Cortex of kidney (tissue), 1 donor: ENCODE measurements at places on chromosomes 3 and 15.

- no peak for DNase-seq
These were observed 45.6 kb upstream of the FSTL1 start for GRCh38 chr3:120496278-120497002.

DNA sequence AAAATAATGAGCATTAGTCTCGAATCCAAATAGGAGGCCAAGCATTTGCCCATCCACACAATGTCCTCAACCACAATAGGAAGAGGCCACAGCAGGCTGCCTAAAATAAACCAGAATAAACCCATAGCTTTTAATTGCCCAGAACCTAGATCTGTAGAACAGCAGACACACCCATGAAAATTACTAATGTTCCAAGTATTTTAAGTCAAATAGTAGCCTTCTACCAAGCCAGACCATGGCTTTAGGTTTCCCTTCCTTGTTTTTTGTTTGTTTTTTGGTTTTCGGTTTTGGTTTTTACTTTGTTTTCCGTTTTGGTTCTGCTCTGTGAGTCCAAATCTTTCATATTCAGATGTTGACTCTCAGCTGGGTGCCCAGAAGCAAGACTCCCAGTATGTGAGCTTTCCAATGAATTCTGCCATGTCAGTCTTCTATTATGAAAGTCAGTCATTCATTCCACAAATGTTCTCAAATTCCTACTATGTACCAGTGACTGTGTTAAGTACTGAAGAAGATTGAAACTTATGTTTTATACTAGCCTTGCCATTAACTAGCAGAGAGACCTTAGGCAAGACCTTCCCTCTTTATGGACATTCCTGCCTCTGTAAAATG is 57.8 kb upstream of the BOC start:
- DNase-seq: no peak

DNA sequence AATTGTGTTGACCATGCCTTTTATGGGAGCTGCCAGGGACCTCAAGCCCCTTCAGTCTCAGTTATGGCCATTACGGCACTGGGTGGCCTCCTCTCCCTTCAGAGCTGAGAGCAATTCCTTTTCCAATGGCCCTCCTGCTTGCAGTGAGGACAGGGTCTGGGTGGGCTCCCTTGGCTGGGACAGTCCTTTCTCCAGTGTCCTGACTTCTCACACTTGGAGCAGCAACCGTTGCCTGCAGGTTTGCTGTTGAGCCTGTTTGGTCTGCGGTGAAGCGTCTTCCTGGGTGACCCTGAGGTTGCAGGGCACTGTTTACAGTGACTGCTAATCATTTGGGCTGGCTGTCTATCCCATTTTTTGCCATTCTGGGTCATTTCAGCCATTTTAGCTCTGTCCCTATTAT is 3.5 kb upstream of the CCDC80 start:
- no peak for DNase-seq

DNA sequence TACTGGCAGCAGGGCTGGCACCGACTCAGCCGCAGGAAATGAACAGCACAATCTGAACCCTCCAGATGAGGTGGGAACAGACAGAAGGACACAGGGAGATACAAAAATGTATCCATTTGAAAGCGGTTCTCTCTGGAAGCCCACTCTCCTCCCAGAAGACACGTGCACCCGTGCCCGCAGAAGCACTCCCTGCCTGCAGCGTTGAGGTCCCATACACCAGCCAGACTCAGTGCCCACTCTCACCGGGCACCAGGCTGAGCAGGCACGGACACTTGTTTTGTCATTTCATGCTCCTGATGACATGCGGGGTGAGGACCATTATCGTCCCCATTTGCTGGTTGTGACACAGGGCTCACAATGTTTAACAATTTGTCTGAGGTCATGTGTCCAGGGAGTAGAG is 297.4 kb upstream of the TLE3 start:
- no peak for DNase-seq

DNA sequence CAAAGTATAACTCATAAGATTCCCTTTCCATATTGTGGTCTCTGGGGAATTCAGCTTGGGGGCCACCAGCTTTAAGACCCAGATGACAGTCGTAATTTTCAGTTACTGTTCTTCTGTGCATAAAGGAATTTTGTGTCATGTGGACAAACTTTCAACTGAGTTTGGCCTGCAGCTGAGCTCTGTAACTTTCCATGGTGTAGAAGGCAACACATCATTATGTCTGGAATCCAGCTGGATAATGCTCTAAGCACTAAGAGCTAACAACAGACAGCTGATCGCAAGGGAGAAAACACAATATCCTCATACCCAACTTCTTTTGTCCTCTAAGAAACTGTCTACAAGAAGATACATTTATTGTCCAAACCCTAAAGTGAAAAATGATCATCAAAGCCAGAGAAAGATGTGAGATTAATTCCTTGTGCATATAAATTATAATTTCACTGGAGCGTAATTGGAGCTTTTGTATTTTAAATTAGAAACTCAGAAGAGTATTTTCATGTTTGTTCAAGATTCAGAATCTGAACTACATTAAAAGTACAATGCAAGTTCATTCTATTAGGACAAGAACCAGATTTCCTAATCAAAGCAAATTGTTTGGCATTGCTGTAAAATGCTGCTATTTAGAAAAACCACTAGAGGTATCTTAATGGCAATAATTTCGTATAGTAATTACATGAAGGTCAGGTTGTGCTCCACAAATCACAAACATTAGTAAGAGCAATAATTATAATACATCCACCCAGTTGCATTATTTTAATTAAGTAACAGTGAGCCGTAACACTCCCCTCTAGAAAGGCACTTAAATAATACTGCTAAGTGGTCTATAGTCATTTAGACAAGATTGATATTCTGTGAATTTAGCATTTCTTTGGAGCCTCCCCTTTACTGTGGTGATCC is 218.8 kb downstream of the ATP8B4 start:
- DNase-seq: no peak

DNA sequence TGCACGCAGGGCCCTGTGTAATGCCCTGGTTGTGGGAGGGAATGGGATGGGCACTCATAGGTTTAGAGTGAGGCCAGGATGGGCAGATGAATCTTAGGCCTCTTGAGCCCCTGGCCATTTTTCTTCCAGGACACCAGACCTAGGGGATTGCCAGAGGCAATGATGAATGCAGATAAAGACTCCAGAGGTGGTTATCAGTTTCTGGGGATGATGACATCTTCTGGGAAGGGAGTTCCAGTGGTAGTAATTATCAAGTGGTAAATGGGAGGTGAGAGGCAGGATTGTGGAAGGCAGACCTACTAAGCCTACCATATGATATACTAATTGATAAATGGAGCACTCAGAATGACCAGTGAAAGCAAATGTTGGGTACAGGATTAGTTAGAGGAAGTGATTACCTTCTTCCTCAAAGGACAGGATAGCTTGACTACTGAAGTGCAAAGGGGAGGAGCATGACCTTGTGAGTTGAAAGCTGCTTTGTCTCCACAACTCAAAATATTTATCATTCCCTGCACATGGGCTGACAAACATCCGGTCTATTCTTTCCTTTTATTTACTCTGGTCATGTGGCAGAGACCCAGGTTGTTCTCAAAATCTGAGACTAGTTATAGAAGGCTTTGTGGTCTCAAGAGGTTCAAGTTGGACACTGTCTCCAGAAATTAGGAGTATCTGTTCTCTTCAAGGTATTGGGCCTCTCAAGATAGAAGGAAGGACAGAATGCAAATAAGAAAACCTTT is 10.2 kb upstream of the MAPK6 start:
- DNase-seq: no peak

- no peak for DNase-seq
These were observed 3.1 kb downstream of the BAHD1 start for GRCh38 chr15:40443846-40444245.

DNA sequence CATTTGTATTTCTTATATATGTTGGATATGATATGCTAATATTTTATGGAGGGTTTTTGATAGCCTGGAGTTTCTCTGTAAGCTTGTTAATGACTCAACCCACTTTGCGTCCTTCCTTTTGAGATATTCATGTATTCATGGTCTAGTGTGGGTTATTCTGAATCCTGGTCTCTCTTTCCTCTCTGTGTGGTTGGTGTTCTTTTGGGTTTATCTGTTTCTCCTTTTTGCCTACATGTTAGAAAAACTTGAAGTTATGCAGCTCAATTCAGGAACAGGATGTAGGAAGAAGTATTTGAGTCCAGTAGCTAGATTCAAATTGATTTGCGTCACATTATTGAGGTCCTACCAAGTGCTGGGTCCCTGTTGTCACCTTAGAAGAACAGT is 28.1 kb downstream of the CMTM7 start:
- no peak for DNase-seq

DNA sequence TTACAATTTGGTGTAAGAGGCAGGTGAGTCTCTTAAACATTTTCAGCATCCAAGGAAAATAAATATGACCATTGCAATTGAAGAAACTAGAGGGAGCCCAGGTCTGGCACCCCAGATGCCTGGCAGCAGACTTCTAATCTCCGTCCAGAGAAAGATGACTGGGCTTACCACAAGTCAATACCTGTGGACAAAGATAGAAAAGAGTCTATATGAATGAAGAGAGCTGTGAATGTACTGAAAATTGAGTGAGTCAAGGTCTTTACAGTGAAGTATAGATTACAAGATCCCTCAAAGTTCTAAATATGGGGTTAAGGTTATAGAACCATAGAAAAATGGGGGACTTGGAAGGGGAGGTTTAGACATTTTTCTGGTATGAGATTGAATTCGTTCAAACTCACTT is 827.4 kb upstream of the NR2F2 start:
- DNase-seq: no peak

GRCh38 chr15:59260090-59260489 is 53.4 kb downstream of the LDHAL6B start:
- no peak for DNase-seq

GRCh38 chr3:147615035-147615434 is 205.9 kb downstream of the ZIC1 start:
- no peak for DNase-seq

DNA sequence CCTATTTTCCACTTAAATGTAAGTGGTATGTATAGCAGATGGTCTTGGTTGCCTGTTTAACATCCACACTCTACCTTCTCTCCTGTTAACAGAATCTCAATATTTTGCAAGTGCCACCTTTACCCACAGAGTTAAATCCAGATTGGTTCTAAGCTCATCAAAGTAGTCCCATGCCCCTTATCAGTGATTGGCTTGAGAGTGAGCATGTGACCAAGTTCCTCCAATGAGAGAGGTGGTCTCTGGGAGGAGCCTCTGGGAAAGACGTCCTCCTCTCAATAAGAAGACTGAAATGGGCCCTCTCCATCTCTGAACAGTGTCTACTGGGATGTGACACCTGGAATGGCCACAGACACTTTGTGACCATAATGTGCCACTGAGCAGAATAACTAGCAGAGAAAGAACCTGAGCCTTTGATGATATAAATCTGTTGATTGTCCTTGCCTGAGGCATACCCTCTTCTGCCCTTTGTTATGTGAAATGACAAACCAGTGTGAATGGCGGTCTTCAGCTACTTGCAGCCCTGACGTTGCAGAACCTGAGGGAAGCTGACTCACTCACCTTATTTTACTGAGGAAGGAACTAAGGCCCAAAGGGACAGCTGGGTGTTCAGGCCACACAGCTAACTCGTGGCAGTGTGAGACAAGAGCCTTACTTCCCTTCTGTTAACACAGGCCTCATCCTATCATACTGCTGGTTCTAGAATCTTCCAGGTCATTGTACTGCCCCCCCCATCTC is 42.4 kb upstream of the LARS2 start:
- DNase-seq: no peak

DNA sequence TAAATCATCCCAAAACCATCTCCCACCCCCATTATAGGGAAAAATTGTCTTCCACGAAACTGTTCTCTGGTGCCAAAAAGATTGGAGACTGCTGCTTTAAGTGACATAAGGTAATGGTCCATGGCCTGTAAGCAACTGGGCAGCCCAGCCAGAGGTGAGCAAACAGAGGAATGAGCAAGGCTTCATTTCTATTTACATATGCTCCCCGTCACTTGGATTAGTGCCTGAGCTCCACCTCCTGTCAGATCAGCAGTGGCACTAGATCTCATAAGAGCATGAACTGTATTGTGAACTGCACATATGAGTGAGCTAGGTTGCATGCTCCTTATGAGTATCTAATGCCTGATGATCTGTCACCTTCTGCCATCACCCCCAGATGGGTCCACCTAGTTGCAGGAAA is 1159.8 kb upstream of the ALCAM start:
- DNase-seq: no peak

GRCh38 chr3:145776782-145777408 is 384.1 kb downstream of the PLOD2 start:
- no peak for DNase-seq

DNA sequence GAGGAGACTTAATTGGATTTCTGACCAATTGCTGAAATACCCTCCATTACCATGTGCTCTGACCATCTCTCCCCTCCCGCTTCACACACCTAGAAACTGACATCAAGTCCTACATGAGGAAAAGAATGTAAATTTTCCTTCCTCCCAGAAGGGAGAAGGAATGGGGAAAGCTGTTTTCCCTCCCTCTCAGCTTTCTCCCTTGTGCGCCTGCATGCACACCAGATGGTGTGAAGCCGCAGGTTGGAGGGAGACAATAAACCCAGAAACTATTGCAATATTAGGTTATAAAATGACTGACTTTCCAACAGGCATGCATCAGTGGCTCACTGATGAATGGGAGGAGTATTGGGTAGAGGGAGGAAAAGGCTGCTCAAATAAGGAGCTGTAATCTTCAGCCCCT is 50.9 kb downstream of the MB21D2 start:
- DNase-seq: no peak

DNA sequence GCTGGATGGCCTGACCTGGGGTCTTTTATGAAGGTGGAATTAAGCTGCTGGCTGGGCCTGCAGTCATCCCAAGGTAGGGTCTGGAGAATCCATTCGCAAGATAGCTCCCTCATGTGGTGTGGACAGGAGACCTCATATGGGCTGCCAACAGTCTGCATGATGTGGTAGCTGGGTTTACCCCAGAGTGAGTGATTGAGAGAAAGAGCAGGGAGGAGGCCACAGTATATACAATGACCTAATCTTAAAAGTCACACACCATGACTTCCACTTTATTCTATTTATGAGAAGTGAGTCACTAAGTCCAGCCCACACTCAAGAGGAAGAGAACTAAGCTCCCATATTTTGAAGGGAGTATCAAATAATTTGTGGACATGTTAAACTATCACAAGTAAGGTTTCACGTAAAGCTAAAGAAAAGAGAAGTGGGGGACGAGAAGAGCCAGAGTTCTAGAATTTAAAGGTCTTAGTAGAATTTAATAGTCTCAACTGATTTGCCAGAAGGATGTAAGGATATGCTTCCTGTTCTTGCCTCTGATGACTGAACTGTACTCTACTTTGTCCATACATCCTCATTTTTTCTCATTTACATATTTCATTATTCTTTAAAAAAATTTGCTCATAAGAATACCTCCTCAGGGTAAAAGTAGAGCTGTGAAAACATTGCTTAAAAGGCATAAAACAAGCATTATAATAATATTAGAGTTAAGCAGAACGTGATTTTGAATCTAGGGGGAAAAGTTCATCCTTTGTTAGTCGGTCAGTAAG is 184.4 kb downstream of the PEX5L start:
- no peak for DNase-seq

GRCh38 chr3:135155228-135155627 is 360.2 kb downstream of the EPHB1 start:
- DNase-seq: no peak

DNA sequence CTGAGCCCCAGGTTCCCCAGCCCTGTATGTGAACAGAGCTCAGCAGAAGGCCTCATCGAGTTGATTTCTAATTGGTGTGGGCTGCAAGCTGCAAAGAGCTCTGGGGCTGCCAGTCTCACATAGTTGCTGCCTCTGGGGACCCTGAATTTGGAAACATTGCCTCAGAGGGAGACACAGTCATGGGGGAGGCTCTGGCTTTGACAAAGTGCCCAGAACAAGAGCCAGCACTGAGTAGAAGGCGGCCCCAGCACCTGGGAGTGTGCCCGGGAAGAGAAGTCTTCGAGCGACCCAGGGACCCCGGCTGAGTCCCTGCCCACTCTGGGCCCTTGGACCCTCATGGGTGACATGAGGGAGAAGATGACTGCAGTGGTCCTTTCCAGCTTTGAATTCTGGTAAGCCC is 7.3 kb downstream of the NTRK3 start:
- DNase-seq: no peak
